HFFc6 (cell line): ENCODE measurements at places on chromosomes 7 and 10.

- no peak for DNase-seq
Measured at GRCh38 chr7:127612263-127612662, 5.7 kb downstream of the PAX4 start.

DNA sequence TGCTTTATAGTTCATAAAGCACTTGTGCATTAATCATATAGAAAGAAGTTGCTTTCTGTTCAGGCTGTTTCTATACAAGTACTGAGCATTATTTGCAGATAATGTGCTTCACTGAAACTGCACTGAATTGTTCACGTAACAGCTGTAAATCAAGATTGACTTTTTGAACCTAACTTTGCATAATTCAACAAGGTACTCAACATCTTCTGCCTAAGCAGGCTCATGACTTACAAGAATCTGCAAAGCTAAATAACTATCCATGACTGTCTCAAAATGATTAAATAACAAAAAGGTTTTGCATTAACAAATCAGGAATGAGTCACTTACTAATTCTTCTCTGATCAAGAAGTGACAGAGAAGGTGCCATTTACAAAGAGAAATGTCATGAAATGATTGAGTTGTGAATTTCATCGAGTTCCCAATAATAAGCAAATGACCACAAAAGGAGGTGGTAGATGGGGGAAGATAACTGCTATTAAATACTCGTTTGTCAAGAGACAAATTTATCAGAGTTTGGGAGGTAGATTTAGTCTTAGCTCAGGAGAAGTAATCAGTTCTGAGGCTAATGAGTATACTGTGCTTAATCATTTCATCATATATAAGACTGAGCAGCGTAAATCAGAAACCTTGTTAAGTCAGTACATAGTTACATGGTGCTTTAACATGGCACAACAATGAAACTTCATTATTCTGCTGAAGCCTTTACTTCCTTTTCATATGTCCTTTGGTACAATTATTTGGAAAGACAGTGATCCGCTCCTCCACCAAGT, 161.3 kb upstream of the LRRN3 start:
- no peak for DNase-seq

DNA sequence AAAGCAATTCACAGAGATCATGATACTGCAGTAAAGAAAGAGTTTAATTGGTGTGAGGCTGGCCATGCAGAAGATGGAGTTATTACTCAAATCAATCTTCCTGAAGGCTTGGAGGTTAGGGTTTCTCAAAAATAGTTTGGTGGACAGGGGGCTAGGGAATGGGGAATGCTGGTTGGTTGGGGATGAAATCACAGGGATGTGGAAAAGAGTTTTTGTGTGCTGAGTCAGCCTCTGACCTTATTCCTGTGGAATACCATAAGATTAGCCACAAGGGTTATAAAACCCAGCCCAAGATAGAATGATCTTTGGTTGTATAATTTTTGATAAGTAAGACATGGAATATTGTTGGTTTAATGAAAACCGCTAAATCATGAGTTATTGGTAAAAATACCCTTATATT, 764.3 kb downstream of the TYW1 start:
- no peak for DNase-seq

GRCh38 chr7:94813917-94814316, 93.5 kb upstream of the PPP1R9A start:
- DNase-seq: no peak

DNA sequence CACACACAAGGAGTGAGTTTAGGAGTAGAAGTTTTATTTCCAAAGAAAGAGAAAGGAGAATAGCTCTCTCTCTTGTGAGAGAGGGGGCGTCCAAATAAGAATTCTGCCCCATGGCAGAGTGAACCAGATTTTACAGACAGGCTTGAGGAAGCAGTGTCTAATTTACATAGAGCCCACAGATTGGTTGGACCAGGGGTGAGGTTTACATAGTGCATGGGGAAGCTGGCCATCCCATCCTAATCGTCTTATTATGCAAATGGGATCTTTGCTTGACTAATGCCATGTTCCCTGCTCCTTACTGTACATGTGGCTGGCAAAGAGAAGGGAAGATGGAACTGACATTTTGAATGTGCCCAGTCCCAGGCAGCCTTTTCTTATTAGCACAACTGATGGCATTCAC, 60.0 kb upstream of the ACSM6 start:
- DNase-seq: no peak

DNA sequence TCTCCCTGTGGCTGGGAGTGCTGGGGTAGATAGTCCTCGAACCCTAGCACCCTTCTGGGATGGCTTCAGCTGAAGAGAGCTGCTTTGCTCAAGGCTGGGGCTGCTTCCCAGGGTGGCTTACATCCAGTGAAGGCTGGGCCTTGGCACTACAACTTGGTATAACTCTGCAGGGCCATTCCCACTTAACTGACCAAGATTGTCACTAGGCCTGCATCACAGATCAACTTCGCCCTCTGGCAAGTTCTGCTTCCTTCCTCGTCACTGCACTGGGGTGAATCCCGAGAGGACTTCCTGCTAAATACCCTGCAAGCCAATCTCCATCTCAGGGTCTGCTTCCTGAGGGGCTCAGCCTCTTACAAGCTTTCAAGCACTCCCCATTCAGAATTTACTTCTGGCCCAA, 195.2 kb downstream of the DOCK4 start:
- DNase-seq: no peak
